NCI-H1436 (cell line): ENCODE measurements at places on chromosomes 7 and 10.

DNA sequence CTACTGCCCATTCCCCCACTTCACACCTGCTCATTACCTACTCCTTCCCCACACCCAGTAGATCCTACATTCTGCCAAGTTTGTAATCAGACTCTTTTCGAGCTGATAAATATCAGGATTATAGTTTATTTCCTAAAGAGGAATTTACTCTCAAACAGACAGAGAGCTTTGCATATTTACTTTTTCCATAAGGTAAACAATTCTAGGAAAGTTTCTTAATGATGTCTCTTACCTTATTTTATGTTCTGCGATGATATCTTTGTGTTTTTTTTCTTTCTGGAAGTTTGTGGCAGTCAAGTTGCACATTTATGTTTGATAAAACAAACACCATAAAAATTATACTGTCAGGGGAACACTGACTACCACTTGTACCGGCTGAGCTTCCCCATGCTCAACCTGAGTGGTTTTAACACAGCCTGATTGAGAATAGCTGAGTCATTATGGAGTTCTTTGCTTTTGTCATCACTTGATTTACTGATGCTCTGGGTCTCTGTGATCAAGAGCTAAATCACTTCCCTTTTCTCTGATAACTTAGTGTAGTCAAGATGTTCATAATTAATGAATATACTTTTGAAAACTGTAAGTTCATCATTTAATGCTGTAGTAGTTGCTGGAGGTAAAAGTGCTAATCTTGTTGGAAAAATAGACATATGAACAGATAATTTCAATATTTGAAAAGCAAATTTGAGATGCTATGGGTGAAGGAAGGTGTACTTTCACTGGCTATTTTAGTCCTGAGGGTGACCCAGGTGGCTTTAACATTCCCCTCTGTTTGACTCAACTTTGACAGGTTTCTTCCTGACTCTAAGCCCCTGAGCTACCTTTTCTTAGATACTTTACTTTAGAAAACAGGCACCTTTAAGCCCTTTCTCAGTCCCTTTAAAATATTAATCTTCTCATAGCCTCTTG, 1034.5 kb upstream of the LRRTM3 start:
- DNase-seq, result peak; percentile 31

GRCh38 chr7:151699147-151699927, 177.6 kb downstream of the PRKAG2 start:
- DNase-seq, result no peak

DNA sequence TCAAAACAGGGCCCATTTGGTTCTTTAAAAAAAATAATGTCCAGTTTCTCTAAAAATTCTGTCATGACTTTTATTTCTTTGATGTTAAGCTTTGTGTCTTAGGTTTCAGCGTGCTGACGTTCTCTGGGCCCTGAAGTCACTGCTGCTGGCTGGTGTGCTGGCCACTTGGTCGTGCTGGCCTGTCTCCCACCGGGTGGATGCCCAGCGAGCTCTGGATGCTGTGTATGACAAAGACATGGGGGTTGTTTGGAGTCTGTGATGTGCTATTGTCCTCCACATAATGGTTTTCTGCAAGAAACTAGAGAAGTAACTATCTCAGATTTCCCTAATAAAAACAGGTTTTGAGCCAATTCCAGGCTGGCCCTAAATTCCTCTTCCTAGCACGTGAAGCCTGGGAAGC, 9.5 kb upstream of the IDI2 start:
- DNase-seq, result no peak

DNA sequence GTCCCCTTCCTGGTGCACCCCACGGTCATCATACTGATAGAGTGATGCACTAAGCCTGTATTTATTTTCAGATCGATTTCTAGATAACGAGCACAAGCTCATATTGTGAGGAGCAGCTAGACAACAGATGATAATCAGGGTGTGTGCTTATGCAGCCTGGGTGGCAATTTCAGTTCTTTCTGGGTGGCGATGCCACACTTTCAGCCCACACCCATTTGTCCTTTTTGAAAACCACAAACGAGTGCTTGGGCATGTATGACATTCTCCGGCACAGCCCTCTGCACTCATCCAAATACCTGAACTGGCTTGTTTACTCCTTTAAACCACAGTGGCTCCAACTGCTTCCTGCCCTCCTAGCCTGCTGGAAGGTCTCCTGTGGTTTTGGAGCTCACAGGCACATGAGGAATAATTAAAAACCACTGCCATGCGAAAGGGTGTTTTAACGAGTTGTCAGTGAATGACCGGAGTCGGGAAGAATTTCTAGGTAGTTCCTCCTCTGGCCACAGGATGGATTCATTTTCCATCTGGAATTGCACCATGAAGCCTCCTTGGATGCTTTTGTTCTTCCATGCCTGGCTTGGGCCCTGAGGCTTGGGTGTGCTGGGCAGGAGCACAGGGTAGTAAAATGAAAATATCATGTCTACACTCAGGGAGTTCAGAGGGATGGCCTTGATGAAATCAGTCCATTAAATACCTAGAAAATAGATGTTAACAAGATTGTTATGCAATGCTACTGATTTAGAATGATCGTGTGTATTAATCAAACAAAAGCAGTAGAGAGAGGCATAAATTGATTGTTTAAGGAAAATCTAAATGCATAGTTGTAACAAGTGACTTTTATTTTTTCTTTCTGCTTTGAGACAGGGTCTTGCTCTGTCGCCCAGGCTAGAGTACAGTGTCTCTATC, 52.4 kb upstream of the ITGB1 start:
- DNase-seq, result no peak

DNA sequence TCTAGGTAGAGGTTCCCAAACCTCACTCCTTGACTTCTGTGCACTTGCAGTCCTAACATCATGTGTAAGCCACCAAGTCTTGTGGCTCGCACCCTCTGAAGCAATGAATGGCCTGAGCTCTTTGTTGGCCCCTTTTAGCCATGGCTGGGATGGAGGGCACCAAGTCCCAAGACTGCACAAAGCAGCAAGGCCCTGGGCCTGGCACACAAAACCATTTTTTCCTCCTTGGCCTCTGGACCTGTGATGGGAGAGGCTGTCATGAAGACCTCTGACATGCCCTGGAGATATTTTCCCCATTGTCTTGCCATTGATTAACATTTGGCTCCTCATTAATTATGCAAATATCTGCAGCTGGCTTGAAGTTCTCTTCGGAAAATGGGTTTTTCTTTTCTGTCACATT, 60.3 kb upstream of the MALRD1 start:
- DNase-seq, result no peak

DNA sequence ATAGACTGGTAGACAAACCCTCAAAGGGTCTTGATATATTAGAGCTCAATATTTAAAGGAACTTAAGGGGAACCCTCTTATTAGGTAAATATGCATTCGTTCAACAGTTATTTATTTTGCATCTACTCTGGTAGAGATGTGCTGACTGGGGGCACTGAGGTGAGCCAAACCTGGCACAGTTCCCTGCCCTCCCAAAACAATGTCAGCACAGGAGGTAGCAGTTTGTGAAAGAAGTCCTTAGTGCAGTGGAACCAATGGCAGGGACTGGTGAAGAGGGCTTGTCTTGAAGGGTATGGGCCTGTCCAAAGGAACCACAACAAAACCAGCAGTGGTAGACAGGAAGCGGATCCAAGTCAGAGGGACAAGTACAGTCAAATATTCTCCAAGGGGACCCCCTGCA, 32.6 kb upstream of the GPAM start:
- DNase-seq, result no peak

DNA sequence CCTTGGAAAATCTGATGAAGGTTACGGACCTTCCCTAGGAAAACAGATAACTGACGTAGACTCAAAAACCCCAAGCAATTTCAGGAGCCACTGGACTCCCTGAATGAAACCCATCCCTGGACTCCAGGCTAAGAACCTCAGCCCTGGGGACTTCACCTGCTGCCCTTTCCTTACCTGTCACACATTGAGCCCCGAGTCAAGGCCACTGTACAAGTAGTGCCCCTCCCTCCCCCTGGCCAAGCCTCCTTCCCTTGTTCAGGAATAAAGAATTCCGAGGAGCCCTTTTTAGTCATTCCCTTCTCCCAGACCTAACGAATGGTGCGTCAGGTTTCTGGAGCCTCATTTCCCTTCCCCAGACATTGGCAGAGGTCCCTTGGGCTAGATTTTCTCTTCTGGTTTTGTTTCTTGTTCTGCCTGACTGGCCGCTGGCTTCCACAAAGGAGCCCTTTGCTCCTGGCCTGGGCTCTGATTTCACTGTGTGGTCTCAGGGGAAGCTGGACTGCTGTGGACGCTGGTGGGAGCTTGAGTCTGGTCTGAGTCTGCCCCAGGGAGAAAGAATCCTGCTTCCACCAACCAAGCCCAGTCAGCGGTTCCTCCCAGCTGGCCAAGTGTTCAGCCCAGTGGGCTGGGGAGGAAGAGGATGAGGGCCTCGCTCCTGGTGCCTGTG, 31.7 kb downstream of the ZNF775 start:
- DNase-seq, result no peak
